Stimulated activated CD8-positive, alpha-beta memory T cell treated with anti-CD3 and anti-CD28 coated beads, Interleukin-2, amount 100 ng/mL, for 1 hour (primary cell): ENCODE measurements at places on chromosomes 2 and 18.

GRCh38 chr2:202375033-202375608, 1.0 kb upstream of the BMPR2 start:
- DNase-seq: peak; percentile 24

DNA sequence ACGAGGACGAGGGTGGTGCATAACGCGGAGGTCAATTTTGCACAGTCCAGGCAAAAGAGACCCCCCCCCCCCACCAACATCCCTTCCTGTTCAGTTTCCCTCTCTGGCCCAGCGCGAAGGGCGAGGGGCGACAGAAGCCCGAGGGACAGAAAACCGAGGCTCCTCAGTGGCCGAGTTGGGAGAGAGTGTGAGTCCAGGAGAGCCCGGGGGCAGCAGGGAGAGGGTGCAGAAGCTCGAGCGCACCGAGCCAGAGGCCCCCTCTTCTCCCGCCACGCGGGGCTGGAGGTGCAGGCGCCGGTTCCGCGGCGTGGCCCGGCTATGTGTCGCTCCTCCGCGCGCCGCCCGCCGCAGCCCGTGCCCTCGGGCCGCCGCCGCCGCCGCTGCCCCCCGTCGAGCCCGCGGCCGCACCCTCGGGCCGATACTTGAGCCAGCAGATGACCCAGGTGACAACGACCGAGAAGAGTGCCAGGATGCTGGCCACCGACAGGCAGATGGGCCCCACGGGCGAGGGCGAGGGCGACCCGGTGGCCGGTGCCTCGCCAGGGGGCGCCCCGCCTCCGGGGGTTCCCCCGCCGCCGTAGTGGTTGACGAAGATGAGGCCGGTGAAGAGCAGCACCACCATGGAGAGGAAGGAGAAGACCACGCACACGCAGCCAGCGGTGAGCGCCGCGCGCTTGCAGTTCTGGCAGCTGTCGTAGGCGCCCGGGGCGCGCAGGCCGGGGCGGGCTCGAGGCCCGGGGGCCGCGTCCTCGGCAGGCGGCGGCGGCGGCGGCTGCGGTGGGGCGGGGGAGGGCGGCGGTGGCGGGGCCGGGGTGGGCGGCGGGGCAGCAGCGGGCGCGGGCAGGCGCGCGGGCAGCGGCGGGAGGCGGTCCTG, 20.2 kb upstream of the PAX3 start:
- DNase-seq: no peak

DNA sequence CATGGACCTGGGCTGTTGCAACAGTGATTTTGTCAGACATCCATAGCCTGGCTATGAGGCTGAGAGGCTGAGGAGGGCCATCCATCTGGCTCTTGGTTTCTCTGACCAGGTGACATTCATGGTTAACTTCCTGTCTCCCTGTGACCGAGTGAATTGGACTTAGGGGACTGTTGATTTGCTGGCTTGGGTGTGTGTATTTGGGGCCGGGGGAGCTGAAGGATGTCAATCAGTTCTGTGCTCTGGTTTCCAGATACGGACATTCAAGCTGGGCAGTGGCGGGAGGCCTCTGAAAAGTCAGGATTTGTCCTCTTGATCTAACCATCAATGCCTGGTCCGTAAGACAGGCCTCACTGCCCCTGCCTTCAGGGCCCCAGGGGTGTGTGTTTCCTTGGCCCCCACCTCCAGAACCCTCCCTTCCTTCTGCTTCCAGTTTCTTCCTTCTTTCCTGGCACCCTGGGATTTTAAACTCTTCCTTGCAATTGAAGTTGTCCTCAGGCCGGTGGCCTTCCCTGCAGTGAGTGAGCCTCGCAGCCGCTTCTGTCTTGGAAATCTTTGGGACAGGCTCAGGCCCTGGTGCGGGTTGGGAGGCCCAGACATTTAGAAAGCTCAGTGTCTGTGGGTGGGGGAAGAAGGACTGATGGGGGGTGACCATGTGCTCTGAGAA, 54.7 kb upstream of the HAAO start:
- no peak for DNase-seq

DNA sequence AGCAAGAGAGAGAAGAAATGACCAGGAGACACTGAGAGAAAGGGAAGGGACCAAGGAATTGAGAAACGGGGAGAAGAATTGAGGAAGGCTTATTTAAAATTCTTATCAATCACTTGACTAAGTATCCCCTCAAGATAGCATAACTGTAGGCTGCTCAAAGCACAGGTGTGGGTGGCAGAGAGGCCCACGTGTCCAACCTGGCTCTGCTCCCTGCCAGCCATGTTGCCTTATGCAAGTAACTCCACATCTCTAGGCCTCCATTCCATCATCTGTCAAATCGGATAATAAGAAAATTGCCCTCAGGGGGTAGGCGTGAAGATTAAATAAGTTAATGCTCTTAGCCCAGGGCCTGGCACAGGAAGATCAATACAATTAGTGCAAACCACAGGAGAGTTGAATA, 7.4 kb upstream of the NPAS2 start:
- no peak for DNase-seq

DNA sequence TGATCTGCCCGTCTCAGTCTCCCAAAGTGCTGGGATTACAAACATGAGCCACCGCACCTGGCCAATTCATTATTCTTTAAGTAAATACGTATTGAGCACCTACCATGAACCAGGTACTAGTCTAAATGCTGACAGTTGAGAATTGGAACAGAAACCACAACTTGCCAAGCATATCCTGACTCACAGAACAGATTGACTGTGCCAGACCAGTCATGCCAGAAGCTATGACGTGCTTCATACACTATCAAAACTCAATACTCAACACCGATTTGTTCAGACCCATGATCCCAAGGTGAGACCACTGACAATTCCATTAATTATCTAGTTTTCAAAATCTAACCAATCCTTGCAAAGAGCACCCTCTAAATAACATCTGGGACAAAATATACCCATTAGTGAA, 148.6 kb downstream of the B3GNT2 start:
- DNase-seq: no peak

- DNase-seq: no peak
Observed at GRCh38 chr2:114119862-114120261, 230.0 kb downstream of the ACTR3 start.

- no peak for DNase-seq
Observed at GRCh38 chr2:150494234-150494945, 6.9 kb upstream of the RND3 start.

DNA sequence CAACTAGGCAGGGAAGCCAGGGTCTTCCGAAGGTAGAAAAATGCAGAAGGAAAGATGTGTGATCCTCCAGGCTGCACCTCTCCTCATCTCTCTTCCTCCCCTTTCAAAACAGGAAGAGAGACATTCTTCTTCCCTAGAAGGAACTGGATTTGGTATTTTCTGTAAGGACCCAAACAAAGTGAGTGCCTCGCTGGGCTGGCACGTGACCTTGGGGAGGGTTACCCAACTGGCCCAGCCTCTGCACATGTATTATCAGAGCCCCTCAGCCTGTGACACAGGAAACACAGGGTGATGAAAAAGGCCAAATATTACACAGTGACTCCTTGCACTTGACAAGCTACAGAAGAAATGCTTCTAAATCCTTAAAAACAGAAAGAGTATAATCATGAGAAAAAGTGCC, 2.3 kb downstream of the HJURP start:
- DNase-seq: no peak

- no peak for DNase-seq
Observed at GRCh38 chr2:60410456-60411146, 142.9 kb downstream of the BCL11A start.

- DNase-seq: no peak
Observed at GRCh38 chr2:24461685-24462084, 29.4 kb upstream of the NCOA1 start.

DNA sequence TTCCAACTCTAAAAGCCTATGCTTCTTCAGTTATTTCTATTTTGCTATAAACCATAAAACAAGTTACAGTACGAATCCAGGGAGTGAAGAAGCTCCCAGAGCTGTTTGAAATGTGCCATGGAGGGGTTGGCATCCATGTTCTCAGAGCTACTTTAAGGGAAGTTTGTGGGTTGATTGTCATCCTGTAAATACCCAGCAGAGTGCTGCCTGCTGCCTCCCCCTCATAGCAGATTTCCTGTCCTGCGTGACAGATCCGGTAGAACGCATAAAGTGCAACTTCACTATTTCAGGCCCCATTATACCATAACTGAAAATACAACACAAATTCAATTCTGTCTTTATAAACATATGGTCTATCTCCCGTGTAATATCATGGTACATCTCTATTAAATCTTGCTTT, 114.4 kb downstream of the CTNNA2 start:
- no peak for DNase-seq

- DNase-seq: no peak
Observed at GRCh38 chr2:224360801-224361251, 41.1 kb downstream of the FAM124B start.

- no peak for DNase-seq
Observed at GRCh38 chr2:45177870-45178269, 168.6 kb upstream of the SIX2 start.

DNA sequence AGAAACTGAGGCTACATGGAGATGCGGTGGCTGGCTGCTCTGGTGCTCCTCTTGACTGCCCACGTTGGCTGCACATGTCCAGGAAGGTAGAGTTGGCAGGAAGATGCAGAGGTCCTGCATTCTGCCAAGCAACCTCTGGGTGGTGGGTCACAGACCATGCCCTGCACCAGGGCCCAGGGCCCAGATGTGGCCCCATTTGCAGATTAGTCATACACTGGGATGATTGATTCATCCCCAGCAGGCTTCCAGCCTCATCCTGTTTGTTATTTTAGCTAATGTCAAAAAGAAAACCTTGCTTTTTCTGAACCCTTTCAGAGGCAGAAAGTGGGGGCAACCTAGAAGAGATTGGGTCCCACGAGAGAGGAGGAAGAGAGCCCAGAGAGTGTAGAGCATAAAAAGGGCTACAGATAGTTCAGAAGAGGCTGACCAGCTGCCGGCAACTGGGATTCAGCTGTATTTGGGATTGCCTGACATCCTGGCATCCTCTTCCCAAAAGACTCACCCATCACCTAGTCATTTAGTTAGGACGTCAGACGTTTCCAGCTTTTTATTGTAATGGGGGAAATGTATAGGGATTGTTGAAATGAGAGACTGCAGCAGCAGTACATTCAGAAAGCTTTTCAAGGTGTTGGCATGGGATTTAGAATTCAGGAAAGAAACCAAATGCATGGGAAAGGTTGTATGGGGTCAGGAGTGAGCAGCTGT, 101.9 kb downstream of the CTIF start:
- no peak for DNase-seq

GRCh38 chr2:61196671-61197070, 34.7 kb downstream of the C2orf74 start:
- DNase-seq: no peak

DNA sequence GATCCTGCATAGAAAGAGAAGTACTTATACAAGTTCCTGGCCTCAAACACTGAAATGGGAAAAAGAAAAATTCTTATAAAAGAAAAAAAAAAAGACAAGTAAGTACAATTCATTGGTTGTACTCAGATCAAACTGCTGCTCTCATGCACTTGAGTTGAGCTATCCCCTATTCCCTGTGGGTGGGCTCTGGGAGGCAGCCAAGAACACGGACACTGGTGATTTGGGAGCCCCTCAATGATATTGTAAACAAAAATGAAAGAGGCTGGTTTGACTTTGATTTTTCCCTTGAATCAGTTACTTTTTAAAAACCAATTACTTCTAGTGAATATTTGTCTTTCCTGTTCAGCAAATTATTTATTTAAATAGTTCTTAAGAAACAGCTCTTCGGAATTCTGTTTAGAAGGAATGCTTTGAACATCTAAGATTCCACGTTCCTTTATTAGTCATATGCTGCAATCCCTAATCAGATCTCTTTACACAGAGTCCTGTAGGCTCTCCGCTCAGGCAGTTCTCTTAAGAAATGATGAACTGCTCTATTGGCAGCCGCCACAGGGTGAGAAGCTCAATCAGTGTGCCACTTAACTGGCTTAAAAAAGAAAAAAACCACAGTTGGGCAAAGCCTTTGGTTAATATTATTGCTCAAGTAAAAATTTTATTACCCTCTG, 225.1 kb downstream of the TMEM182 start:
- DNase-seq: no peak

- no peak for DNase-seq
Observed at GRCh38 chr2:9519250-9519649, 36.4 kb downstream of the ADAM17 start.

- no peak for DNase-seq
Observed at GRCh38 chr2:12539776-12540562, 176.8 kb upstream of the TRIB2 start.

GRCh38 chr2:201219328-201220096, 36.6 kb downstream of the CASP10 start:
- DNase-seq: no peak

- no peak for DNase-seq
Observed at GRCh38 chr2:166167449-166167848, 39.6 kb upstream of the SCN1A start.

- no peak for DNase-seq
Observed at GRCh38 chr2:95353055-95353575, 49.4 kb upstream of the FAHD2A start.

GRCh38 chr2:27042159-27042661, 9.3 kb upstream of the AGBL5 start:
- DNase-seq: no peak

- no peak for DNase-seq
Observed at GRCh38 chr2:62216616-62217015, 20.7 kb downstream of the B3GNT2 start.

DNA sequence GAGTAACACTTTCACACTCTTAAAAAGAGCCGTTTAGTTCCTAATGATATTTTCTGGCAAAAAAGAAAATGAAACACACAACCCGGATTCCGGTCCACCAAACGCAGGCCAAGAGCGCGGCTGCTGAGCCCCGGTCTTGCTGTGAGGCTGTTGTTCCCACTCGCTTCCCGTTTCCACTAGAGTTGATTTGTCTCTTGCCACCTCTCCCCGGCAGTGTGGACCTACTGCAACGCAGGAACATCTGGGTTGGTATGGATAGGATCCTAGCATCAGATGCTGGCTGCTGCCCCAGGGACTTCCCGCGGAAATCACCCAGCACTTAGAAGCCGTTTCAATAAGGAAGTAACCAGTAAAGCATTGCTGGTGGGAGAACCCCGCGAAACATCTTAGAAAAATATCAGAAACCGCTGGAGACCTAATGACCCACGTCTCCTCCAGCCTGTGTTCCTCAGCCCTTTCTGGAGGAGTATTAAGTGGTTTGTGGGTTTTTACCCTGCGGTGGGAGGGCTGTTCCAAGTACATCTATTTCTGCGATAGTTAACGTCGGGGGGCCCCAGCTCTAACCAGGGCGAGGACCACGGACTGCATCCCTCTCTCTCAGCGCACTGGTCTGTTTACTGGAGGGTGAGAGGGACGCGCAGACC, 939 bp downstream of the DOCK10 start:
- DNase-seq: peak; percentile 45

GRCh38 chr2:109427661-109428091, 186.1 kb downstream of the SEPTIN10 start:
- DNase-seq: no peak

DNA sequence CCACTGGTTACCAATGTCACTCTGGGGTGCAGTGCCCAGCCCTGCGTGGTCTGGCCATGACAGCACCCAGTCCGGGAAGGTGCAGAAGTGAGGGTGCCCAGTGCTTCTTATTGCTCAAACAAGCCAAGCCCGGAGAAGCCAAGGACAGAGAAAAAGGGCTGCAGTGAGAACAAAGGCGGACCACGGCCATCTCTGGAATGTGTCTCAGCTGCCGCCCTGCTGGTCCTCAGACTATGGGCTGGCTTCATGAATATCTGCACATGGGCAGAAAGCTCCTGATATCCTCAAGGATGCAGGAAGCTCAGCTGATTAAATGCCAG, 28.7 kb downstream of the COPS9 start:
- no peak for DNase-seq

- DNase-seq: no peak
Observed at GRCh38 chr18:4063545-4063944, 391.6 kb downstream of the DLGAP1 start.

- no peak for DNase-seq
Observed at GRCh38 chr18:62324181-62324828, 805 bp upstream of the TNFRSF11A start.

- DNase-seq: no peak
Observed at GRCh38 chr2:35871672-35872071, 483.9 kb upstream of the CRIM1 start.
